ENCODE measurements at places on chromosomes 3 and 15.
A peak's percentile ranks its signal among the peaks of the same experiment; 100 is the strongest.

DNA sequence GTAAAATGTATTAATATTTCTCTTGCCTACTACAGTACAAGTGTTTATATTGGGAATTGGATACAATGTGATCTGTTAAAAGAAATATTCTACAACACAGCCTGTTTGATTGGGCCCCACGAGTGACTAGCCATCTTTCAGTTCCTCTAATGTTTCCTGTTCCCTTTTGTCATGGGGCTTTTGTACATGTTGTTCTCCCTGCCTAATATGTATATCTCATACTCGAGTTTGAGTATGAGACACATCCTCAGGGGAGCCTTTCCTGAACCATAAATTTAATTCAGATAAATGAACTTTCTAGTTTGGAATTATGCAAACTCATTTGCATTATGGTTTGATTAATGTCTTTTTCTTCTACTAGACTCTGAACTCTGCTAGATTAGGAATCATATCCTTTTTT, 65.5 kb downstream of the MEF2A start:
- no peak overlapping the region for H3K4me3 ChIP-seq
- H3K4me1 ChIP-seq: no peaks in the 10 kb centered on the region
- no peak for DNase-seq
- H3K27me3 ChIP-seq: no peaks in the 10 kb centered on the region

DNA sequence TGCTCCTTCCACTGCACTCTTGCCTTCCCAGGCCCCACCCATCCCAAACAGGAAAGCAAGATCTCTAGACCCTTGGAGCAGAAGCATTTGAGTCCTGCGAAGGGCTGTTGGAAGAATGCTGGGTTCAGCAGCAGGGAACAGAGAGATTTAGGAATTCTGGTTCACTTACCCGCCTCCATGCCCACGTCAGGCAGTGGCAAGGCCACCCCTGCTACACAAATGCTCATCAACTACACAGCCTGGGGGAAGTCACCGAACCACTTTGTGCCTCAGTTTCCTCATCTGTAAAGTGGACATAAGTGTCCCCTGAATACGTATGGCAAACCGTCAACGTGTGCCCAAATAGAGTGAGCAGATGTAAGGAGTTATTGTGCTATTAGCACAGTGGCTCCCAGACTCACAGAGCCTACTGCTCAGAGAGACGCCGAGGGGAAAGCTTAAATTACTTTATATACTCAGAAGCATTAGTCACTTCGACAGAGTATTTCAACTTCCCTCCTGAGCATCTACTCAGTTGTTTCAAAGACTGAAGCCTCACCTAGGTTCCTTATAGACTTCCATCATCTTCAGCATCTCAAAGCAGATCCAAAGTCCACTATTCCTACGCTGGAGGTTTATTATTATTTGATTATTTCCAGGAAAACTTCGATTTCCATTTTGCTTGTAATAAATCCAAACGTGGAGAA, 905 bp downstream of the HOMER2 start:
- peaks cover 14% of the 10 kb centered on the region for H3K27me3 ChIP-seq
- DNase-seq: no peak
- H3K27ac ChIP-seq: no peak overlapping the region
- H3K4me1 ChIP-seq: peaks cover 12% of the 10 kb centered on the region
- no peak overlapping the region for H3K4me3 ChIP-seq

DNA sequence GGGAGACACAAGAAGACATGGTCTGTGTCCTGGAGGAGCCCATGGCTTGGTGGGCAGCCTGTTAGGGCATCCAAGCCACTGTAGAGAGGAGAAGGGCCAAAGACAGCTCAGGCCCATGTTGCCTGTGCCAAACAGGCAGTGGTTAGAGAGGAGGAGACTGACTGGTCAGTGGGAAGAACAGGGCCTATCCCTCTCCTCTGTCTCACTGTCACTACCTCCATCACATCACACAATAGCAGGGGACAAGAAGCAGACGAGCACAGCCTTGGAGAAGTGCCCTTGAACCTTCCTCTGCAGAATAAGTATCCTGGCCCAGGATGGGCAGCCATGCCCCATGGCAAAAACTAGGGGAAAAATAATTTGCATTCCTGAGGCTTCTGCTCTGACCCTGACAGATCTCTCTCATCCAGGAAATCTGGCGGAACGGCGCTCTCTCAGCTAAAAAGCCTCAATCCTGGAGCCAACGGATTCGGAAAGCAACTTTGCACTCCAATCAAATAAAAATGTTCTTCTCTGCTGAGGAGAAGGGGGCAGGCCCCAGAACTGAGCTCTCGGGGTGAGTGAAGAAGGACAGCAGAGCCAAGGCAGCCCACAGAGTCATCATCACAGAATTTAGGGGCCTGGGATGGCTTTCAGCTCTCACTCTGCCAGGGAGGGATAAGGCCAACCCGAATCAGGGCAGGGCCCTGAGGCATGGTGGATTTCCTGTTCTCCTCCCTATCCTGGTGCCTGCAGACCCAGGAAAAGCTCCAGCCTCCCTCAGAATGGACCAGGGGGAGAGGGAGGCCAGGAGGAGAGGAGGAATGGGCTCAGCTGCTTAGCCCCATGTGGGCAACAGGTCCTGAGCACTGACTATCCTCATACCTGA, 1.6 kb downstream of the SHF start:
- DNase-seq: no peak
- H3K27me3 ChIP-seq: peaks cover 11% of the 10 kb centered on the region
- H3K4me1 ChIP-seq: peaks cover 56% of the 10 kb centered on the region
- H3K36me3 ChIP-seq: peaks cover 15% of the 10 kb centered on the region
- H3K4me3 ChIP-seq: peak overlapping the region; percentile 92

DNA sequence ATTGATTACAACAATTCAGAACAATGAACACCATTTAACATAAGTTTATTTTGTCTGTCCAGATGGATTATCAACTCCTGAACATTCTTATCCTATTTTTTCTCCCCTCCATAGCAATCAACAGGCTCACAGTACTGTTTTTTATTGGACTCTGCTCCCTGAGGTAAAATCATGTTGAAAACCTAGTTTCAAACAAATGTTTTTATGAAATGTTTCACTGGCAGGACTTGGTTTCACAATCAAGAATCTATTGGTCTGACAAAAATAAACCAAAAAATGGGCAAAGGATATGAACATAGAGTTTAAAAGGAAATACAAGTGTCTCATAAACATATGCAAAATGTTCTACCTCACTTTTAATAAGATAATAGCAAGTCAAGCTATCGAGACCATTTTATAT, 2.6 kb upstream of the MYRIP start:
- peaks cover 24% of the 10 kb centered on the region for H3K4me1 ChIP-seq
- peaks cover 60% of the 10 kb centered on the region for H3K27me3 ChIP-seq
- no peak overlapping the region for H3K4me3 ChIP-seq

GRCh38 chr3:124229420-124229819, 237.5 kb upstream of the ROPN1 start:
- peaks cover 41% of the 10 kb centered on the region for H3K36me3 ChIP-seq
- H3K4me1 ChIP-seq: peaks cover 23% of the 10 kb centered on the region
- no peak overlapping the region for H3K4me3 ChIP-seq
- H3K27me3 ChIP-seq: peaks cover 10% of the 10 kb centered on the region

DNA sequence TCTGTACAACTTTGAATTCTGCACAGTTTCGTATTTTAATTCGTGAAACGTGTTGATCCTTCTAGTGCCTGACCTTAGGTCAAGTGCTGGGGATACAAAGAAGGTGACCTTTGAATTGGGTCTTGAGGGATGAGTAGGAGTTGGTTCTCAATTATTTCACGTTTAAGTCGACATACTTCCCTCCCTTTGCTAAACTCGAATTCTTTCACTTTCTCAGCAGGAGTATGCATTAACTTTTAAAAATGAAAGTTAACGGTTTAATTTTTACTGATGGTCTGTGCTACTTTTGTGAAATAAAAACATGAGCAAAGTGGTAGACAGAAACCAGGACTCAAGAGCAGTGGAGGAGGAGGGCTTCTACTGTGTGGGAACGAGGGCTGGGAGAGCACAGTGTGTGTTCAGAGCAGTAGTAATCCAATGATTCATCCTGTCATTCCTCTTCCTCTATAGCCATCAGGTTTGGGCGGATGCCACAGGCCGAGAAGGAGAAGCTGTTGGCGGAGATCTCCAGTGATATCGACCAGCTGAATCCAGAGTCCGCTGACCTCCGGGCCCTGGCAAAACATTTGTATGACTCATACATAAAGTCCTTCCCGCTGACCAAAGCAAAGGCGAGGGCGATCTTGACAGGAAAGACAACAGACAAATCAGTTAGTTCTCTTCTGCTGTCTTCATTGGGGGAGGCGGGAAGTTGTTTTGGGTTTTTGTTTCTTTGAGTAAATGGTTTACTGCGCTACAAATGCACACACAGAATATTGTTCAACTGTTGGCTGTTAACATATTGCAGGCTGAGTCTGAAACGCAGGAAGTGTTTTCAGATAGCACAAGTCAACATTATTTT, 78.6 kb upstream of the TSEN2 start:
- peaks cover 12% of the 10 kb centered on the region for H3K4me1 ChIP-seq
- DNase-seq: no peak
- H3K27me3 ChIP-seq: peaks cover 13% of the 10 kb centered on the region
- H3K27ac ChIP-seq: peak overlapping the region; percentile 26
- no peaks in the 10 kb centered on the region for H3K36me3 ChIP-seq

DNA sequence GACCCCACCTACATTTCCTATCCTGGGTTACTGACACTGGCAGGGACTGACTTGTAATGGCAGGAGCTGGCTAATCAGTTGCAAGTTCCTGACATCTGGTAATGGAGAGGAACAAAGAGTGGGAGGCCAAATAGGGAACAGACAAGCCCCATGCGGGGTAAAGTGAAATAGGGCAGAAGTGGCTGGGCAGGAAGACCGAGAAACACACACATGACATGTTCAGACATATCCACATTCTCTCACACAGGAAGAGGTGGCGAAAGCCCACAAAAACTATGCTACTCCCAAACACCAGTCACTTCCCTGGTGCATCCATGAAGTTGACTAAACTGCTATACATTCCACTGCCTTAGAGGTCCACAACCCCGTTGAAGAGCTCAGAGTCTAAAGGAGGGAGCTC, 394.1 kb upstream of the TBL1XR1 start:
- no peak for DNase-seq
- H3K27me3 ChIP-seq: peaks cover 10% of the 10 kb centered on the region
- H3K27ac ChIP-seq: peak overlapping the region; percentile 97
- H3K4me1 ChIP-seq: peaks cover 49% of the 10 kb centered on the region
- H3K4me3 ChIP-seq: no peak overlapping the region
- H3K36me3 ChIP-seq: peaks cover 17% of the 10 kb centered on the region

- H3K4me1 ChIP-seq: peaks cover 6% of the 10 kb centered on the region
- DNase-seq: no peak
- H3K4me3 ChIP-seq: no peak overlapping the region
- H3K27me3 ChIP-seq: no peaks in the 10 kb centered on the region
- H3K27ac ChIP-seq: no peak overlapping the region
- no peaks in the 10 kb centered on the region for H3K36me3 ChIP-seq
Measured at GRCh38 chr3:106619-107018, 89.9 kb upstream of the CHL1 start.

DNA sequence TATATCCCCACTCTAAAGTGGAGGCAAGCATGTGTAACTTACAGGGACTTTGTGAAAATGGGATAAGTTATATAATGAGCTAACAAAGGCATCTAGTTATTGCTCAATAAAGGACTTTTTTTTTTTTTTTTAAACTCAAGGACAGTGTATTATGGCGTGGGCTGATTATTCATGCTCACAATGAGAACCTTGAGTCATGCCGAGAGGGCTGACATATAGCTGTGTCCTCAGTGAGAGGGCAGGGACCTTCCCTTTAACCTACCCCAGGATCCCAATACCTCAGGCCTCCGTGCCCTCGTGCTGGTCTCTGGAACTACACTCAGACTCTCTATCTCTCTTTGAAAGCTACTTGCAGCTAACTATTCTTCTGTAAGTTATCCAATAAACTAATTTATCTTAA, 319.9 kb upstream of the ICE2 start:
- H3K27ac ChIP-seq: no peak overlapping the region
- DNase-seq: no peak
- H3K36me3 ChIP-seq: peaks cover 26% of the 10 kb centered on the region
- H3K4me1 ChIP-seq: peaks cover 34% of the 10 kb centered on the region

All from nephron progenitor cell (in vitro differentiated cells).